ENCODE measurements at places on chromosomes 13 and 19.

DNA sequence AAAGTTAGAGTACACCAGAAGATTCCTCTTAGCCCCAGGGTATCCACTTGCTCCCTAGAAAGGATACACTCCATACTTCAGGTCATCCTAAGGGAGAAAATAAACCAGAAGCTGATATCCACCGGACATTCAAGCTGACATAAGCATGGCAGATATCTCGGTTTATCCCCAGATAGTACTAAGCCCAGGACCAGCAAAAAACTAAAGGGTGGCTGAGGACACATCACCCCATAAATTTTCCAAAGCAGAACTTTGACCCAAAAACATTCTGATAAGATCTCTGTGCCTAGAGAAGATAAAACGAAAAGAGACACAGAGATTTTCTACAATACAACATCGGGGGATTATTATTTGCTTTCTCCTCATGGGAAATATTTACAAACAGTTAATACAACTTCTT, 13.9 kb upstream of the ZNF431 start:
- DNase-seq = no peak

DNA sequence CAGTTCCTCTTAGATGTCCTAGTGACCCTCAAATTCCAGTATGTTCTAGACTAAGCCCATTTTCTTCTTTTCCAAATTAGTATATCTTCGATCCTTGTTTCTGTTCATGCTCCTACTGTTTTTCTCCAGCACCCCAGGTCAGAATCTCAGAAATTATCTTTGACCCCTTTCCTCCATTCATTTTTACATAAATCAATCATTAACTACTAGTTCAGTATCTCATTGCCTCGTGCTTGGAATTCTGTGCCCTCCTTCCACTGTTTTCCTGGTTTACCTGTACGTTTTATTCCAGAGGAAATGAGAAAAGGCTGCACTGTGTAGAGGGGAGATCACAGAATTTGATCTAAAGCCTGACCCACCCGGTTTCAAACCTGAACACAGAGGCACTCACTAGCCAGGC, 107.9 kb downstream of the LRCH1 start:
- no peak for DNase-seq

DNA sequence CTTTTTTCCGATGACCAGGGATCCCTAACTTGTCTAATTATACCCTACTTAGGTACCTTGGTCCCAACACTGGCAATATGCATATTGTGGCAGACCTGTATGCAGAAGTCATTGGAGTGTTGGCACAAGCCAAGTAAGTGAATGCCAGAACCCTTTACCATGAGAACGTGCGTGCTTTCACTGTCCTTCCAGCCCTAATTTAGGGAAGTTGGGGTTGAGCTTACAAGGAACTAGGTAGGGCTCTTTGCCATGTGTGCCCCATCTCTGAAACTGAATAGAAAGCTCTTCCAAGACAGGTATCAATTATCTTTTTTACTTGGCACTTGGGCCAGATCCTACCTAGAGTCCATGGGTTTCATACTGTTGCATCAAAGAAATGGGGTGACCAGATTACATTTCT, 93.2 kb downstream of the FRY start:
- DNase-seq = no peak

DNA sequence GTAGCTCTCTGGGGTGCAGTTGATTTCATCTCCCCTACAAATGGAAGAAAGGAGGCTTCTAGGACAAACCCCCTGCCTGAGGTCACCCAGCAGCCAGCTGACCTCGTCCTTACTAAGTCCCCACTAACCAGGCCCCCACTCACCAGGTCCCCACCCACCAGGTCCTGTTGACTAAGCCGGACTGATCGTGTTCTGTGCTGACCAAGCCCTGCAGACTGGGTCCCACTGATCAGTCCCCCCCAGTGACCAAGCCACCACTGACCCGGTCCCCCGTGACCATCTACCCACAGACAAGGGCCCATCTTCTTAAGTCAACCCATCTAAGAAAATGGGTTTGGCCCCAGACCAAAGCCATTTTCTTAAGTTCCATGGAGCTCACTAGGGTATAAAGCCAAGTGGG, 36.8 kb upstream of the TPM4 start:
- DNase-seq = no peak

- DNase-seq = no peak
Observed at GRCh38 chr13:101661839-101662238, 209.4 kb downstream of the ITGBL1 start.

DNA sequence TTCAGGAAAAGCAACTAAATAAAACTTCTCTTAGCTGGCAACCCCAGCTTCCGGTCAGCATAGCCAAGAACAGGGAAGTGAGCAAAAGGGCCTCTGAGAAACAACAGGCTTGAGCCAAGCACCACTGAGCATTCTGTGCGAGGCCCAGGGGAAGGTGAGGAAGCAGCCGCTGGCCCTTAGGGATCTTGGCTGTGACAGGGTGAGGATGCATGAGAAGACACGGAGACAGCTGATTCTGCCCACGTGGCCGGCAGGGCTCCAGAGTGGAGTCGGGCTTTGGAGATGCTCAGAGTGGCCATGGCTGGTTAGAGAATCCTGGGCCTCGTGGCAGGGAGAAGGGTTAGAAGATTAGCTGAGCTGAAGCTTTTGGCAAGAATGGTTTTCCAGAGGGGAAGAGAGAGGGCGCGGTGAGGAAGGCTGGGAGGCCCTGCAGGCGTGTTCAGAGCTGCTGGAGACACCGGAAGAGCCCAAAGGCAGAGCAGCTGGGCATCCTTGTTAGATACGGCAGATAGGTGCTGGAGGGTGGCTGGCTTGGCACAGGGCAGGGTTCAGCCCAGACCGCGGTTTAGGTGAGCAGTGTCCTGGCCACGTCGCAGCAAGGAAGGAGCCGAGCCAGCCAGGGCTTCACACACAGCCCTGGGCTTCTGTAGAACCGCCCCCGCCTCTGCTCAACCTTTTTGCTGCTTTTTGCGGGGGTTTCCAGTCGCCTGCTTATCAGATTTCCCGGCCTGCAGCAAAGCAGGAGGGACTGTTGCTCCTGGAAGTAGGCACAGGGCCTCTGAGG, 17.3 kb downstream of the UPF1 start:
- no peak for DNase-seq

DNA sequence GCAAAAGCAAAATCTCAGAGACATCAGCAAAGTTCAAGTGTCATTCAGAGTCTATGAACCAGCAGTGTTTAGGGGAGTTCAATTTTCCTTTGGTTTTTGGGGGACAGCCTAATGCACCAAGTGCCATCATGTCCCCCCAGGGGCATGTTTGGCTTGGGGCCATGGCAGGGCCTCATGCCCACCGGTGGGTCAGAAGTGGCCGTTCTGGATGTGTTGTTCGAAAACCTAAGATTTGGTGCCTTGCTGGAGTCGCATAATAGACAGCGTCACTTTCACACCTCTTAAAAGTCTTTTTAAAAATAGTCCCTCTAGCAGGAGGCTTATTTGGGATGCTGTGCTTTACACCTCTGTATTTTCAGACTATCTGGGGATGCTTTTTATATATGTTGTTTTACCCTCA, 250.1 kb downstream of the ZNF536 start:
- DNase-seq = no peak

Data from RKO (cell line).